Stimulated activated CD4-positive, alpha-beta T cell treated with anti-CD3 and anti-CD28 coated beads, Interleukin-12 subunit alpha, Interleukin-12 subunit beta, amount 100 ng/mL, for 24 hours (primary cell): ENCODE measurements at places on chromosomes 12 and 14.

DNA sequence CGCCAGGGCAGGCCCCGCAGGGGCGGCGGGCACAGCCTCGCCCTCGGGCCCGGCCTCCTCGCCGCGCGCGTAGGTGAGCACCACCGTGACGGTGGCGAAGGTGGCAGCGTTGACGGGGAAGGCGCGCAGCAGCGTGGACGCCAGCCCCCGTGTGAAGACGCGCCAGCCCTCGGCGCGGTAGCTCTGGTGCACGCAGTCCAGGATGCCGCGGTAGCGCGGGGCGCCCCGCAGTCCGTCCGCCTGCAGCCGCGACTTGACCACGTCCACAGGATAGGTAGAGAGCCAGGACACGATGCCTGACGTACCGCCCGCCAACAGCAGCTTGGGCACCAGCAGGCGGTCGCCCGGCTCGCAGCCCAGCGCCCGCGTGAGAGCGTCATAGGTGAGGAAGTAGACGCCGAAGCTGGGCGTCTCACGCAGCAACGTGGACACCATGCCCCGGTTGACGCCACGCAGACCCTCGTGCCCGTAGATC is 13.9 kb downstream of the SLC25A29 start:
- no peak for DNase-seq

DNA sequence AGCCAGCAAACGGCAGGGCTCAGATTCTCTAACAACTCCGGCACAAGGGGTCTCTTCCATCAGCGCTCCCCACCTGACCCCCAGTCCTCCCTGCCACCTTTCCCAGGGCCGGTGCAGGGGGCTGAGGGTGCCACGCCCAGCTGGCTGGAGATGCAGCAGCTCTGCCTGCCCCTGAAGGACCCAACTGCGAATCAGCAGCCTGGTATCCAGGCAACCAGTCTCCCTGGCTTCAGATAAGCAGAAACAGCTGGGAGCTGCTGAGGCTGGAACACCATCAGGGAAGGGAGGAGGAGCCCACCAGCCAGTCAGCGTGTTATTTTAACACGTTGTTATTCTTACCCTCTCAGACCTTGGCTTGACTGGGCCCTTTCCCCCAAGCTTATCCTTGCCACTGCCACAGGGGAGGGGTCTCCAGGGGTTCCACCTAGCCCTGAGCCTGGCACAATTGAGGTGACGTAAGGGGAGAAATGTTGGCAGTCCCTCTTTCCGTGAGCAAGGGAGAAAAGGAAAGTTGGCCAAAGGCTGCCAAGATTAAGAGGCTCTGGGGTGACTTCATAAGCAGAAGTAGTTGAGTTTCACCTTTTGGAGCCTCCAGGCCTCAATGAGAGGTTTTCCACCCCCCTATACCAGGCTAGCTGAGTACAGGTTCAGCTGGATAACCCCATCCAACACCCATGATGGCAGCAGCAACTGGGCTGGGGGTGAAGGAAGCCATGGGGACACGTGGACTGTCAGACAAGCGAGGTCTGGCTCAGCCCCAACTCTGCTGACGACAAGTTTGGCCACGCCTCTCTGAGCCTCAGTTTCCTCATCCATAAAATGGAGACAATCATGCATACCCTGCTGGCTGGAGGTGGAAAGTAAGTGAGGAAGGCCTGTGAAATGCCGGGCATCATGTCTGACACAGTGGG is 91.1 kb downstream of the IRF2BPL start:
- DNase-seq, result no peak

GRCh38 chr12:53623548-53624385 is 2.4 kb downstream of the ATF7 start:
- no peak for DNase-seq

- DNase-seq, result peak; percentile 8
These were observed 43.6 kb upstream of the APPL2 start for GRCh38 chr12:105279460-105280056.

GRCh38 chr14:72418806-72419205 is 475.1 kb downstream of the DPF3 start:
- DNase-seq, result no peak

- DNase-seq, result no peak
These were observed 8.9 kb downstream of the MYO1H start for GRCh38 chr12:109356577-109356976.

DNA sequence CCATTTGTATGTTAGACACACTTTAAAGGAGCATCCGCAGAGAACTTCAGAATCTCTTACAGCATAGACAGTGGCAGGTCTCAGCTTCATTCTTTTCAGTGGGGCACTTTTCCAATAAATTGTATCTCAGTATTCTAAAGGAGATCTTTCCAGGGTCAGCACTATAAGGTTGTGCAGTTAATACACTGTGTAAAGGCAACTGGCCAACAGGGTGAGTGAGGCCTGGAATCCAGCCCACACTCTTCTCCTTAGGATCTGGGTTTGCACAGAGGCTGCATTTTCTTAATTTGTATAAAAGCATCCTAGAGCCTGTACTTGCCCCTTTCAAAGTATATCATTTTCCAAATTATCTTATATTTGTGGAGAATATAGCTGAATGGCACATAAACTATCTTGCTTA is 94.2 kb downstream of the MYF5 start:
- no peak for DNase-seq

- DNase-seq, result no peak
These were observed 162.7 kb downstream of the EGLN3 start for GRCh38 chr14:33788161-33788560.

DNA sequence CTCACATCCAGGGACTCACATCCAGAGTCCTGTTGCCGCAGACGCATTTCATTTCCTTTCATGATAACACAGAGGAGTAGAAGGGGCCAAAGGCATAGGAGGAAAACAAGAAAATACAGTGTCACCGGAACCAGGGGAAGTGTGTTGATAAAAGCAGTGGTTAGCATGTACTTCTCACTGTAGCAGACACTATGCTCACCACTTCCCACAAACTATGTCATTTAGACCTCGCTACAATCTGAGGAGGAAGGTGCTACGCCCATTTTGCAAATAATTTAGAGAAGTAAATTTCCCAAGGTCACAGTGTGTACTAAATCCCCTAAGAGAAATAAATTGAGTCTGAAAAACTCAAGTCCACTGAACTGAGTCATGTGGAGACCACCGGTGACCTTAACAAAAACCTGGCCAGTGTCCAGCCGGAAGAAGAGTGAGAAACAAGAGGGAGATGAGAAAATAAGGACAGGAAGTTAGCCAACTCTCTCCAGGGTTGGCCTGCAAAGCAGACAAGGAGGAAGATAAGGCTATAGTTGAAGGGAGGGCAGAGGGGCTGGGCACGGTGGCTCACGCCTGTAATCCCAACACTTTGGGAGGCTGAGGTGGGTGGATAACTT is 25.8 kb upstream of the TMCC3 start:
- no peak for DNase-seq

GRCh38 chr14:83290447-83290846 is 1756.8 kb upstream of the SEL1L start:
- DNase-seq, result no peak
